ENCODE measurements at places on chromosomes 3 and 15.

- DNase-seq: no peak
Measured at GRCh38 chr15:101135532-101136166, 116.2 kb downstream of the CHSY1 start.

DNA sequence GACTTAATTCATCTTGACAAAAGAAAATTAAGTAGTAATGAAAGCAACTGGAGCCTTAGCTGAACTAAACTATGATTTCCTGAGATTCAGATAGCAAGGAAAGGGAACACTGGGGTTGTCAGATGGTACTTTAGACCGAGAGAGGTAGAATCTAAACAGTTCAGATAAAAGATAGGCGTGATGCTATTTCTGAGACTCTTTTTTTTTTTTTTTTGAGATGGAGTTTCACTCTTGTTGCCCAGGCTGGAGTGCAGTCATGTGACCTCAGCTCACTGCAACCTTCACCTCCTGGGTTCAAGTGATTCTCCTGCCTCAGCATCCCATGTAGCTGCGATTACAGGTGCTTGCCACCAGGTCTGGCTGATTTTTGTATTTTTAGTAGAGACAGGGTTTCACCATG is 279.9 kb upstream of the UMPS start:
- DNase-seq: no peak

DNA sequence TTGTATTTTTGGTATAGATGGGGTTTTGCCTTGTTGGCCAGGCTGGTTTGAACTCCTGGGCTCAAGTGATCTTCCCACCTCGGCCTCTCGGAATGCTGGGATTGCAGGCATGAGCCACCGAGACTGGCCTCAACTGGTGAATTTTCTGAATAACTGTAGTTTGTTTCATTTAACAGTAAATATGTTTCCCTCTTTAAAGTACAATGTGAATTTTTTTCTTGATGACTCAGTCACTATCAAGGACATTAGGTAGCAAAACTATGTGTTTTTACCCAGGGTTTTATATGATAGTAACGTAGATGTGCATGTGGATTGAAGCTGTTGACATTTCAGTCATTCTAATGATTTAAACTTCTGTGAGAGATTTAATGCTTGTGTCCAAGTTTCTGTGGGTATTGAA is 40.2 kb upstream of the MAPKBP1 start:
- no peak for DNase-seq

GRCh38 chr3:45806072-45806471 is 9.7 kb upstream of the SLC6A20 start:
- no peak for DNase-seq

DNA sequence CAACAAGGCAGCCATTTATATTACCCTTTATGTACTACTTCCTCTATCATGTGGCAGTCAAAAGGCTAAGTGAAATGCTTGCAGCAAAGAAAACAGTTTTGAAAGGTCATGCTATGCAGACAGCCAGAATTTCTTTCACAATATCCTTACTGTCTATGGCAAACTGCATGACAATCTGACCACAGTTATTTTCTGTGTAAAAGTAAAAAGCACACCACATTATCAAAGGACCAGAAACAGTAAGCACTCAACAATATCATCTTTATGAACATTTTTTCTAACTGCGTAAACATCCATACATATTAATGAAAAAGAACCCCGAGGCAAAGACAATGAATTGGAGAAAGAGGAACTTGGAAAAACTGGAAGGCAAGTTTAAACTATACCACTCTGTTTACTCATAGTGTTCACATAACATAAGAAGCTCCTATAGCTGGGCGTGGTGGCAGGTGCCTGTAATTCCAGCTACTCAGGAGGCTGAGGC is 47.9 kb downstream of the PIK3CB start:
- DNase-seq: no peak

DNA sequence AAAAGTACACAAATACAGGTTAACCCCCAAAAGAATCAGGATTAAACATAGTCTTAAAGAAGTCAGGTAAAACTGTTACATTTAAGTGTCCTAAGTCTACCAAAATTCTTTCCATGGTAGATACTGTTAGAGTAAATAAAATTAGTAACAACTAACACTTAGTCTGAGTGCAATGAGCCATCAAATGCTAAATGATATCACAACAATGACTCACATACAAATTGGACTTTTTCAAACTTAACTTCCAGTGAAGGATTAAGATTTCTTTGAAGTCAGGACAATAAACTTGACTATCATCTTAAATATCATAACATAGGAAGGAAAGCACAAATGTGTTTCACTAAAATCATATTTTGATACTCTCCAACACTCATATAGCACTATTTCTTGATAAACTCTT is 43.9 kb downstream of the ZNF148 start:
- DNase-seq: no peak

GRCh38 chr3:126773167-126773566 is 69.1 kb downstream of the CHCHD6 start:
- no peak for DNase-seq

- no peak for DNase-seq
Measured at GRCh38 chr3:192904632-192905289, 12.9 kb downstream of the MB21D2 start.

GRCh38 chr15:28915041-28915810 is 29.5 kb downstream of the APBA2 start:
- DNase-seq: no peak

DNA sequence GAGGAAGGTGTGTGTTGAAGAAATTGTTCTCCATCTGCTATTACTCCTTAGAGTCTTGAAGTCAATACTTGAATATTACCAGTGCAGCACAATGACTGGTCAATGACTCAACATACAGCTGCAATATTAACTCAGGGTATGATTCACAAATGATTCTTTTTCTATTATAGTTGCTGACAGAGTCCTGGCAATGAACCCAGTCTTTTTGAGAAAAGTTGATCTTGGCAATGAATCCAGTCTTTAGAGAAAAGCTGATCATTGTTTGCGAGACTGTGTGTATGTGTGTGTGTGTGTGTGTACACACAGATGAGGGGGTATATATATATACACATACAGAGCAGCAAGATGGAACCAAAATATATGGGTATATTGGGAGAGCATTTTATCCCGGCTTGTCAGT is 315.1 kb downstream of the ZNF385D start:
- no peak for DNase-seq

GRCh38 chr3:168053115-168053514 is 42.6 kb downstream of the GOLIM4 start:
- DNase-seq: no peak

- DNase-seq: no peak
Measured at GRCh38 chr3:66693461-66694031, 192.7 kb upstream of the LRIG1 start.

DNA sequence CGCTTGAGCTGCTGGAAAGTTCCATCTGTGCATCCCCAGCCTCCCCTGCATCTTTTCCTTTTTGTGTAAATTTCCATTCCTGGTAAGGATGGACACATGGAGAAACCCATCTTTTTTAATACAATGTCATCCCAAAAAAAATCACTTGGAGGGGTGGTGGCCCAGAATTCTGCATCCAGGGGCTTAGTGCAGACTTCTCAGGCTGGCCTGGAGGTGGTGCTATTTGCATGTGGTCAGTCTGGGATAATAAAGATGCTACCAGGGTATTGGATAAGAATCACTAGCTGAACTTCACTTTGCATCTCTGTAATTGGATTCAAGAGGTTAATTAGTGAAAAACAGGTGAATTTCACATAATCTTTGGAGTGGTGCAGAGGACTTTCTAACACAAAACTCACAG is 1.8 kb upstream of the ZSCAN2 start:
- DNase-seq: no peak

DNA sequence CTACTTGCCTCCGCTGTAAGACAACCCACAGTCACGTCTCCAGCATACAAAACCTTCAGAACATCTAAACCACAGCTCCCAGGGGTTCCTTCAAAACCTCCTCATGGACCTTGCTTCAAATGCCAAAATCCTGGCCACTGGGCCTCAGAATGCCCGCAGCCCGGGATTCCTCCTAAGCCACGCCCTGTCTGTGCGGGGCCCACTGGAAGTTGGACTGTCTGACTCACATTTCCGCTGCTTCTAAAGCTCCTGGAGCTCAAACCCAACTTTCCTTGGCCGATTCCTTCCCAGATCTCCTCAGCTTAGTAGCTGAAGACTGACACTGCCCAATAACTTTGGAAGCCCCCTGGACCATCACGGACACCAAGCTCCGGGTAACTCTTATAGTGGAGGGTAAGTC is 17.9 kb upstream of the OR5H6 start:
- DNase-seq: no peak

DNA sequence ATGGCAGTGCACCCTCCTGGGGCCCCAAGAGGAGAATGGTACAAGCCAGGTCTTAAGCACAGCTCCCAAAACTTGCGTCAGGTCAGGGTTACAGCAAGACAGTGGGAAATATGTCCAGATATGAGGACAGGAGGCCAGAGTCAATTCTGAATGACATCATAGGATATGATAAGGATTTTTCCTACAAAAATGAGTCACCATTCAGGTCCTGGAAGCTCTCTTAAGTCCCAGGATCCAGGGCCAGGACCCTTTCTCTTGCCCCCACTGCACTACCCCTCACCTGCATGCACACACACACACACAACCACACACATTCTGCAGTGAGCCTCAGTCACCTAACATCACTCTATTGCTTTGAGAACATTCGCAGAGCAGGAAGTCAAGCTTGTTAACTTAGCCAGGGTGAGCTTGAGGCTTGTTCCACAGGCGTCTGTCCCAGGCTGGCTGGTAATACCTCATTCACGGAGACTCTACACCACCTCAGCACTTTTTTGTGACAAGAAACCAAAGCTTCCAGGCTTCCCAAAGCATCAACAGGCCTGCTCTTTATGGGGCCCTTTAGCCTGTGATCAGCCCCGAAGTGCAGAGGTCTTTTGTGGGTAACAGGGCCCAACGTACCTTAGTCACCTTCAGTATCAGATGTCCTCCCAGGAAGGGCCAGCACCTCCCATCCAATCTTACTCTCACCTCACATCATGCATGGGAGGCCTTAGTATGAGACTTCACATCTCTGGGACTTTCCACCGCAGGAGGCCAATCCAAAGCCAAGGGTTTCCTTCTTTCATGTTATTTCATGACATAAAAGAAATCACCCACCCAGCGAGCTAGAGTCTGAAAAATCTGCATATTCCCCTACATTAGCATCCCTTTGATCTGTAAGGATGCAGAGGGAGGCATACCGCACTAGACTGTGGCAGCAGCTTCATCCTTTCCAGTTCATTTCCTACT is 74.0 kb upstream of the LIPC start:
- no peak for DNase-seq

DNA sequence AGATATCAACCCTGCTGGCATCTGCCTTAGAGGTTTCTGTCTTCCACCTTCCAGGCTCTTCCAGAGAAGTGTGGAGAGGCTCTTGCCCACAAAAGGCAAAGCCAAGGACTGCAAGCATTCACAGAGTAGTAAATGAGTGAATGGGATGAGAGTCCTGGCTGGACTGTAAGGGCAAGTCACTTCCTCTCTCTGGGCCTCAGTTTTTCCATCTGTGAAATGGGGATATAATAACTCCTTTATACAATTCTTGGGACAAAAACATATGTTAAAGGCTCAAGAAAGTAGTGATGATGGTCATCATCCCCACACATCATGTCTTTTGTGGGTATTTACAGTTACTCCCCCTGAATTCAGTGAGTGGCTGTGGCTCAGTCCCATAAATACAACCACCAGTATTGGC is 10.7 kb upstream of the FGD5 start:
- DNase-seq: no peak

DNA sequence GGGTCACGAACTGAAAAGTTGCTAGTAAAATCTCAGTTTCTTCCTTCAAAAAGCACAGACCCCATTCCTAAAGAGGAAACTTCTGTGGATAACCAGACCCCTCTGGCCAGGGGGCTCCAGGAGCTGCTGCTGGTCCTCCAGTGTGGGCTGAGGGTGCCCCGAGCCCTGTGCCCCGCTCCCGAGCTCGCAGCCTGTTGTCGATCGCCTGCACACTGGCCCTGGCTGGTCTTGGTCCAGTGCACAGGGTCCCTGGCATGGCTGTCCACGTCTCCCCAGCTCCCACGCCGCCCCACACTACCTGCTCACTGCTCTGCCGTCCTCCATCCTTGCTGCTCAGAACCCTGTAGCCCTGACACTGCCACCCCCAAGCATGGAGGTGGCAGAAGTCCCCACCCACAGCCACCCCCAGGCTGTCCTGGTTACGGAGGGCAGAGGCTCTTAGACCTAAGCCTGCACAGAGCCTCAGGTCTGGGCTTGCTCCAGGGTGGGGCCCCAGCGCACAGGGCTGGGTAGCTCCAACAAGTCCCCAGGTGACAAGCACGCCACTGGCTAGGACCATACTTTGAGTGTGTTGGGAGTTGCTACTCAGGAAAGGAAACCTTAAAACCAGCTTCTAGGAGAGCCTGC is 87.0 kb downstream of the PLXNA1 start:
- DNase-seq: no peak

GRCh38 chr3:187737006-187737367 is 8.3 kb downstream of the BCL6 start:
- DNase-seq: no peak

DNA sequence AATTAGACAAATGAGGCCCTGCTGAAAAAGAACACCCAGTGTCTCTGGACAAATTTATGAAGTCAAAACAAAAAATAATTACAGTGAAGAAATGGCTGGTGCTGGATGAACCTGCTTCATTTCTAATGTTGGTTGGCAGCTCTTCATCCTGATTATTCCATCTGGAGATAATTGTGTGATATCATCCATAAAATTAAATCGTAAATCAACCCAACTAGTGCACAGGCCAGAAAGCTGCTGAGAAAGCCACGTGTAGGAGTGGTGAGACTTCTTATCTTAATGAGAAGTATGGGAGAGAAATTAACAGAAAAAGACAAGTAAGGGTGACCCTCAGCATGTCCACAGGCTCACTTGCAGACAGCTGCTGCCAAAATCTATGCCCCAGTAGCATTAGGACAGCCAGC is 465.2 kb upstream of the TGFBR2 start:
- no peak for DNase-seq

- no peak for DNase-seq
Measured at GRCh38 chr15:81511138-81511537, 137.1 kb upstream of the TMC3 start.

GRCh38 chr3:105865016-105865623 is 3.7 kb downstream of the CBLB start:
- no peak for DNase-seq

DNA sequence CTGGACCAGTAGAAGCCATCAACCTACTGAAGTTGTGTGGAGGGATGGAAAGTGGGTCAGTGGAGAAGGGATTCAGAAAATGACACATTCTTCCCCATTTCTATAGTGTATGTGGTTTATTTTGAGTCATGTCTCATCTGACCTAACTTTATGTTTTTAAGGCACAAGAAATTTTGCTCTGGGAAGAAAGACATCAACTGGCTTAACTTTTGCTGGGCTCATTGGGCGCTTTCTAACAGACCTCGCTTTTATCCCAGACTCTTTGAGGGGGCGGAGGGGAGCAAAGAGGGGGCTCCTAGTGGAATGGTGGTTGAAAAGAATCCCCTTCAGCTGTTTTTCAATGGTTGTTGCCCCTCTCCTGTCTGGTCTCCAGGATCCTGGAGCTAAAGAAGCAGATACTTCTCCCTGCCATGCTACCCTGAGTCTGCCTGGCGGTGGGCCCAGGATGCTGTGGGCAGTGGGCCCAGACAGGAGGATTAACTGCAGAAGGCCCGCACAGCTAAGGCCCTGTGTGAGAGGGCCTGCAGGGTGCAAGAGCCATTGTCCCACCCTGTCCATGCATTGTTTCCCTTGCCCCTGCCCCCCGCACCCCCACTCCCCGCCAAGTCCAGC is 14.5 kb downstream of the CSRNP1 start:
- no peak for DNase-seq

GRCh38 chr3:123667784-123668183 is 82.9 kb upstream of the HACD2 start:
- no peak for DNase-seq

- DNase-seq: no peak
Measured at GRCh38 chr3:106018929-106019550, 150.2 kb upstream of the CBLB start.
